Left ventricle myocardium superior (tissue), 1 donor: ENCODE measurements at places on chromosomes 6 and 20. TPM values are rescaled to one million over a fixed set of nuclear protein-coding genes. Genes with fewer than 3 reads are reported as not detected.

GDAP1L1 gene
- total RNA-seq: 0.42 TPM

MYLK2 gene
- total RNA-seq: 0.10 TPM

METTL24 gene
- total RNA-seq: 1.6 TPM

KIF25 gene
- total RNA-seq: not detected

ASCC3 gene
- 14.2 TPM for total RNA-seq

BEND3 gene
- total RNA-seq: 1.2 TPM

CEP162 gene
- total RNA-seq: 3.3 TPM

PPP1R16B gene
- 9.4 TPM for total RNA-seq

MCUR1 gene
- 30.8 TPM for total RNA-seq

PRRC2A gene
- 76.9 TPM for total RNA-seq

RIMS4 gene
- 0.12 TPM for total RNA-seq

TCF21 gene
- total RNA-seq: 3.3 TPM

LRFN2 gene
- total RNA-seq: not detected

TAAR1 gene
- total RNA-seq: not detected

C6orf163 gene
- 1.7 TPM for total RNA-seq

SLPI gene
- 21.9 TPM for total RNA-seq

CRISP2 gene
- total RNA-seq: not detected

GPRC6A gene
- total RNA-seq: not detected
